ENCODE measurements at places on chromosomes 12 and 14.

- DNase-seq, result no peak
Observed at GRCh38 chr12:131142891-131143657, 189.4 kb downstream of the ADGRD1 start.

DNA sequence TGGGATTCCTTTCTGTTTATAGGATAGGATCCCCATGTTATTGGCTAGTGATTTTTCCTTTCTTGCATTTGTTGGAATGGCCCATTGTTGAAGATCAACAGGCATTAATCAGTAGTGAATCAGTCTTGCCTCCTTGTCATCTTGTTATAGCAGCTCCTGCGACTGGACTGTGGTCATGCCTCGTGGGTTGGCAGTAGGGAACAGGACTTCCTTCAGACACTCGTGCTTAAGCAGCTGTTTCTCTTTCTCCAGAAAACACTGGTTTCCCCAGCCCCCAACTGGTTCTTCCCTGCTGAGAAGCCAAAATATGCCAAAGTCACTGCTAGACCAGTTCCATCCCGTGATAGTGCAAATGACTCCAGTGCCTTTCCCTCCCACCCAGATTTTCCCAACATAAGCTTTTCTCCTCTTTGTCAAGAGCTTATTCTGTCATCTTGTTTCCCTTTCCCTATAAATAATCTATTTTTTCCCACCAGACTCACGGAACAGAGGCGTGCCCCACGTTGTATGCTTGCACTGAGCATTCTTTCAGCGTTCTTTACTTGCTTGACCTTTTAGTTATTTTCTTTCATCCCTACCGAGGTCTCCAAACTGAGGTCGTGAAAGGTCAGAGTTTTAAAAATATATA, 83.5 kb downstream of the SAMD4A start:
- DNase-seq, result peak; percentile 23

DNA sequence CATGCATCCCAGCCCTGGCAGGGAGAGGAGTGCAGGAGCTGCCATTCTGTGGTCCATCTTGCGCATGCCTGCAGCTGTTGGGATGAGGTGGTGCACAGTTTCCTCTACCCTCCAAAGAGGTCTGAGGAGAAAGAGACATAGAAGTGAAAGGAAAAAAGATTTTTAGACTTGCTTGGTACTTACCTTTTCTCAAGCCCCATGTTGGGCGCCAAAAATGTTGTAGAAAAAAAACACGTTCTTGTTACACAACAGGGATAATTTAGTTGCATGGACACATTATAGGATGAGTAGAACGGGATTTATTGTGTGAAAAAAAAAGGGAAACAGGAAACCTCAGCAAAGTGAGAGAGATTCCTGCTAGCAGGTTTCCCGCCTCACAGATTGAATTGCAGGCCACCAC, 244.4 kb upstream of the GARIN2 start:
- no peak for DNase-seq

GRCh38 chr12:120225200-120225558, 24.3 kb upstream of the RPLP0 start:
- DNase-seq, result no peak

All from SW 1271 (cell line).